Activated CD8-positive, alpha-beta memory T cell treated with anti-CD3 and anti-CD28 coated beads, Interleukin-2, amount 10 ng/mL, durations not matched to agents 7 days and 5 days (primary cell): ENCODE measurements at places on chromosomes 16 and 17. TPM values are rescaled to one million over a fixed set of nuclear protein-coding genes. Genes with fewer than 3 reads are reported as not detected.
A peak's percentile ranks its signal among the peaks of the same experiment; 100 is the strongest.

DNA sequence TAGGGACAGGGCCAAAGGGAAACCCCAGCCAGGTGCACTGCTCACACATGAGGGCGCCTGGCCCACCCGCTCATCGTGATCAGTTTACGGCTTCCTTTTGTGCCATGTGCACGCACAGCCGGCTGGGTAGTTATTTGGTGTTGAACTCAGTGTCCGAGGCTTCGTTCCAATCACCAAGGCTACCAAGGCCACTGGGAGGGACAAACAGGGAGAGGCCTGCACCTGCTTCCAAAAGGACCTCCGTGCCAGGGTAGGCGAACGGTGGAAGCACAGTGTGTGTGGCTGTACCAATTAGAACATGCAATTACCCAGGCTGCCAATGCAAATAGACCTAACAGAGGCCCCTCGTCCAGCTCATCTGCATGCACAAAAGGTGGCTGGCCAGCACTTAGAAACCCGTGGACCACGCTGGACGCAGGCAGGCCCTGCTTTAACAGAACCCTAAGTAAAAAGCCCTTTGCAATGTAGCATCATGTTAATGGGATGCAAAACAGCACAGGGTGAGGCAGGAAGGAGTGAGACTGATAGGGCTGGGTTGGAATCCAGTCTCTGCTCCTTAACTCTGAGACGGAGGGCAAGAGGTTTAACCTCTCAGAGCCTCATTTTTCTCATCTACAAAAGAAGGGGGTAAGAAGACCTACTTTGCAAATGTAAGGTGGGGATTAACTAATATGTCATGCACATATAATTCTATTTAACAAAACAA, 204.0 kb downstream of the XYLT1 start:
- DNase-seq, result no peak

DNA sequence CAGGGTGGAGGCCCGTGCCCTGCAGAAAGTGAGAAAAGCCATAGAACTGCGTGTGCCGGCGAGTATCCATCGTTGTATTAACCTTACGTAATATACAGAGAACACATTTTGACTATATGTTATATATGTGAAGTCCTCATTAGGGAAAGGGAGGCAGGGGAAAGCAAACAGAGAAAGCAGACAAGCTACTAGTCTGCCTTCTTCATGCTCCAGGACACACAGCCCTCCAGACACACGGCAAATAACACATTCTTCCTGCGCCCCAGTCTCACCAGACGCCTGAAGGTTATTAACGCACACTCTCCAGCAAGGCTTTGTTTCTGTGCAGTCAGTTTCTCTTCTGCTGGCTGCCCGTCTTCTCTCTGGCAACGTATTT, 28.8 kb downstream of the PRDM7 start:
- DNase-seq, result no peak

DNA sequence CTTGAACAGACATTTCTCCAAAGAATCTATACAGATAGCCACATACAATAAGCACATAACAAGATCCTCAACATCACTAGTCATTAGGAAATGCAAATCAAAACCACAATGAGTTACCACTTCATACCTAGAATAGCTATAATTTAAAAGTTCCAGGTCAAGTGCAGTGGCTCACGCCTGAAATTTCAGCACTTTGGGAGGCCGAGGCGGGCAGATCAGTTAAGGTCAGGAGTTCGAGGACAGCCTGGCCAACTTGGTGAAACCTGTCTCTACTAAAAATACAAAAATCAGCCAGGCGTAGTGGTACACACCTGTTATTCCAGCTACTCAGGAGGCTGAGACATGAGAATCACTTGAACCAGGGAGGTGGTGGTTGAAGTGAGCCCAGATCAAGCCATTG, 19.9 kb downstream of the RANBP10 start:
- no peak for DNase-seq

DNA sequence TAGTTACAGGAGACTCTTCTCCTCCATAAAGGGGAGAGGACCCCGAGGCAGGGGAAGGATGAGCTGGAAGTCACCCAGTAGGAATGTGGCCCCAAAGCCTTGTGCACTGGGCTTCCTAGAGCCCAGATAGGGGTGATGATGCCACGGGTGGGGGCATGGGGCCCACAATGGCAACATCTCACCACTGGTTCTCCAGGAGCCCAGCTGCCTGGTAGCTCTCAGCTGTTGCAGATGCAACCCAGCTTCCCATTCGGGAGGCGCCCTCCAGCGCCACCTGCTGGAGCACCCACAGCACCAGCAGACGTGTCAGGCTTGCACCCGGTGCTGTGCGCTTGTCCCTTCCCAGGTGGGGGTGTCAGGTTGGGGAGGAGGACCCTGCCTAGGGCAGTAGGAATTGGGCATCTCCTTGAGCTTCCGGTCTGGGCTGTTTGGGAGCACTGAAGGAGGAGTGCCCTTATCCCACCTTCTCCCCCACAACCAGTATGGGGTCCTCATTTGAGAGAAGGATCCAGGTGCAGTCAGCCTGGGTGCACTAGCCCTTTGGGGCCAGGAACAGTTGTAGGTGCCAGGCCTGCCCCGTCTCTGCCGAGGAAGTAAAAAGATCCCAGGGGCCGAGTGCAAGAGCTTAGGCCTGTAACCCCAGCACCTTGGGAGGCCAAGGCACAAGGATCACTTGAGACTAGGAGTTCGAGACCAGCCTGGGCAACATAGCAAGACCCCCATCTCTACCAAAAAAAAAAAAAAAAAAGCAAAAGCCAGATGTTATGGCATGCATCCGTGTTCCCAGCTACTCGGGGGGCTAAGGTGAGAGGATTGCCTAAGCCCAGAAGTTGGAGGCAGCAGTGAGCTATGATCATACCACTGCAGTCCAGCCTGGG, 14.4 kb downstream of the CDIPT start:
- DNase-seq, result peak; percentile 87

- no peak for DNase-seq
These were observed 23.9 kb downstream of the RAD51D start for GRCh38 chr17:35095741-35096140.

DNA sequence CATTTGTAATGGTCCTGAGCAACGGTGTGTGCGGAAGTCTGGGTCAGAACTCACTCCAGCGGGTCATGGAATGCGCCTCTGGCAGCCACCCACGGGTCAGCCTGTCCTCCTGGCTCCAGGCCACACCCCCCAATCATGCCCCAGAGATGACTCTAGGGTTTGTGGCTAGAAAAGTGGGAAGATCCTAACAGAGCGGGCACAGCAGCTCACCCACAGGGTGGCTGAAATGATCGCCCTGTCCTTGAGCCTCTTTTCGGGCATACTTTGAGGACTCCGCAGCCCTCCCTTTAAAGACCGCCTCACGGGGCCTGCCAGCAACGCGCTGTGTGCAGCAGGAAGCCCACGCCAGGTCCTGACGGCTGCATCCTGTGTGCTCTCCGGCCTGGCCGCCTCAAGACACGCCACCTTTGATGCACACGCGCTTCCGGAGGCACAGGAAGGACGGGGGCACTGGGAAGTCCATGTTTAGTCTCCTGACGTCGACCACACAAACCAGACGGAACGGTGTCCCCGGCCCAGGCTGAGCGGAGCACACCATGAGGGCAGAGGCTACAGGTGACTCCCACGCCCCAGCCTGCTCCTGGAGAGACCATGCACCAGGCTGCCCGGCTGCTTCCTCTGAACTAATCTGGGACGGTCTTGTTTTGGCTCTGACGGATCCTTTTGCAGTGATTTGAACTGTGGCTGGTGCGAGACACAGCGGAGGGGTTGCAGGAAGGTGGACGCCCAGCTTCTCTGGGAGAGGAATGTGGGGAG, 92.9 kb downstream of the TBC1D16 start:
- DNase-seq, result peak; percentile 57

DNA sequence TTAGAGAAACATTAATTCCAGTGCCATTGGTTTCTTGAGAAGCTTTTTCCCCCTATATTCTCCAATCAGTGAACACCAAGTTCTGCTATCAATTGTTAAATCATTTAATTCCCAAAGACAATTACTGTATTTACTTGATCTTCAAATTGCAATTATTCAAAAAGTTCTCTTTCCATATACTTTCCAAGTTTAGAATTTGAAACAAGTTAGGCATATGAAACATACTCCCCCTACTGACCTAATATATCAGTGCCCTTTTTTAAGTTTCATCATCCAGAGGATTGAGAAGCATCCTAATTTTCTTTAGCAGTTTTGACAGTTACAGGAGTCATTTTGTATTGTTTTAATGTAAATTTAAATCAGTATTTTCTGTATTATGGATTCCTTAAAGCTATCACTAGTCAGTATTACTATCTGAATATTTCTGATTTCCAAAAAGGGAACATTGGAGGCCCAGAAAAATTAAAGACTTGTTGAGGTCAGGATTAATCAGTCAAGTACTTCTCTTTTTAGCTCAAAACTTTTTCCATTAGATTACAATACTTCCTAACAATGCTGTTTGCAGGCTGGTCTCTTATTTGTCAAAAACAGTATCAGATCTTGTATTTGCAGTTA, 16.3 kb downstream of the MEIOC start:
- no peak for DNase-seq

DNA sequence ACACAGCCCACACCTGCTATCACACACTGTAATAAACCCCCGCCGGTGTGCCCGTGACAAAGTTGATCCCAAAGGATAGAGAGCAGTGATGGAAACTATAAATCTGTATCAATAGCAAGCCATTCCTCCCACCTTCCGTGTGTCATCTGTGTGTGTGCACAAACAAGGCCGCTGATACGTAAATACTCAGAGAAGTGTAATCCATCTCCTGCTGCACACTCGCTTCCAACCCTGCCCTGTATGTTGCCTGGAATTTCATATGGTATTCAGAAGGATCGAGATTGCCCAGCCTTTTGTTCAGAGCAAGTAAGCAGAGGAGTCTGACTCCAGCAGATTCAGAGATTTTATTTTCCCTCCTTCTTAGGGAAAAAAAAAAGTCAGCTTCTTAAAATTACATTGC, 581.1 kb upstream of the ZFHX3 start:
- DNase-seq, result no peak

- DNase-seq, result peak; percentile 54
These were observed 33.7 kb downstream of the ADCY9 start for GRCh38 chr16:4082474-4083044.

- DNase-seq, result peak; percentile 54
These were observed 3.8 kb upstream of the CHD3 start for GRCh38 chr17:7884581-7885366.

GRCh38 chr17:31172388-31172787, 77.6 kb downstream of the NF1 start:
- no peak for DNase-seq

- DNase-seq, result no peak
These were observed 15.5 kb upstream of the CMIP start for GRCh38 chr16:81429045-81429521.

- peak; percentile 70 for DNase-seq
These were observed 794 bp upstream of the CPNE7 start for GRCh38 chr16:89574681-89575246.

DNA sequence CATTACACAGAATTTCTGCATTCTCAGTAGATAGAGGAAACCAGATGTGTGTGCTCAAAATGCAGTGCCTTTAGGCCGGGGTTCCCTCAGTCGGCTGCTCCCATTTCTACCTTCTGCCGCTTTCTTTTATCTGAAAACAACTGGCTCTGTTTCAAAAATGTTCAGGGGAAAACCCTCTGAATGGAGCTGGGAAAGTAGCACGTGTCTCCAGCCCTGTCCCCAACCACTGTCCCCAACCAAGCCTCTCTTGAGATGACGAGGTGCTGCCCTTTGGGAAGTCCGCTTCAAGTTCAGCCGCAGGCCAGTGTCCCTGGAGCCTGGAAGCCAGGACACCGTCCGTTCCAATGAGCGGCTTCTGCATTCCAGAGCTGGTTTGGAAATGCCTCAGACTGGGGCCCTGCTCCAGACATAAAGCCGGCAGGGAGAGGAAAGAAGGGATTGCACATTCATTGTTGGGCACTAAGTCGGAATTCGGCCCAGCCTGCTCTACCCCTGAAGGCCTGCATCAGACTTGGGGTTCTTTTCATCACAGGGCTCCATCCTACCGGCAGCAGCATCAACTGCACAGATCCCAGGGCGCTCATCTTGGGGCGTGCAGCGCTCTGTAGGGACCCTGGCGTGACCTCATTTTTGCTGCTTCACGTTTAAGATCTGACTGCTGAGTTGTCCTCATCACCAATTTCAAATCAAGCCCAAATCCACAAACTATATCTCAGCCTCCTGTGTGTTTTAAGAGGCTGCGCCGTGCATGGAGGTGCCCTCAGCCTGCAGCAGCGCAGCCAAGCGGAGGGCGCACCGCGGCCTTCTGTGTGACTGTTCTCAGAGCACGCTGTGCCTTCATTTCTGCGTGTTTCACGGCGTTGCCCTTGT, 111.3 kb downstream of the BANP start:
- no peak for DNase-seq

DNA sequence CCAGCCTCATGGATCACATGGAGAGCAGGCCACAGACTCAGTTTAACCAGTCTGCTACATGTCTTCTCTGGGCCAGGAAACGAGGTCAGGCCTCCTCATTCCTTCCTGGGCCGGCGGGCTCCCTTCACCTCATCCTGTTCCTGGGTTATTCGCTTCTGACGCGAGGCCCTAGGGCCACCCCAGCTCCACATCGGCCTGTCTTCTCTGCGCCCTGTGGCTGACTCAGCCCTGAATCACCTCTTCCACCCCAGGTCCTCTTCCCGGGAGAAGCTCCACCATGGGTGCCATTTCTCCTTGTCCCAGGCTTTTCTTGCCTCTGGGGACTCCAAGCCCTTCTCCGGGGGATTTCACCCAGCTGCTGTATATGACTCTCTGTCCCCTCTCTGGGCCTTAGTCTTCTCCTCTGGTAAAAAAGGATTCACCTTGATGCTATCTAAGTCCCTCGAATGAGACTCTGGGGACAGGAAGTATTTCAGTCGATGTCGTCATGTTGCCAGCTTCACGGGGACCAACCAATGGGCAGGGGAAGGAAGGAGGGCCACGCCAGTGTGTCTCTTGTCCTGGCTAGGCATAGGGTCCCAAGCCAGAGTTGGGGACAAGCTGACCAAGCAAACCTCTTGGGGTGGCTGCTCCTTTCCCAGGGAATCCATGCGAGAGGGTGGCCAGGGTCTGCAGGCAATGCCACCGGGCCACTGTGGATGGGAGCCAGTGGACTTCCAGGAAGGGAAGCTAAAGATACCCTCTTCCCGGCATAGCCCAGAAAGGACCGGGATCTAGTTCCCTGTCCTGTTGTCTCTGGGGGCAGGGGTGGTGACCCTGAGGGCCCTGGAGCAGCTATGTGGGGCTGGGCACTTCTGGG, 58.7 kb downstream of the SOCS3 start:
- no peak for DNase-seq

- DNase-seq, result no peak
These were observed 9.6 kb downstream of the GALK1 start for GRCh38 chr17:75755205-75755901.

DNA sequence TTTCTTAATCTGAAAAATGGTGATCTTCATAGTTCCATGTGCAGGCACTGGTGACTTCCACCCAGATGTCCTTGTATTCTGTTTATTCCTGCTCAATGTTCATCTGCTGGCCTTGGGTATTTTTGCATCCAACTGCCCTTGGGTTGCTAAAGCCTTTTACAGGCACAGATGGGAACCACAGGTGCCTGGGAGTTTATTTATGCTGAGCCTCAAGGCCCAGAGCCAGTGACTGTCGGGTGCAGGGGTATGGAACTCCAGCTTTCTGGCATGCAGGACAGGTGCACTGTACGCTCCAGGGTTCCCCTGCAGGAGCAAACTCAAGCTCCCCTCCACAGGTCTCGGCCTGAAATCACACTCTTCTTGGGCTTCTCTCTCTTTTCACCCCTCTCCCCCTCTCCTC, 22.3 kb downstream of the DYNLRB2 start:
- DNase-seq, result no peak

The C16orf96 gene
- 0.14 TPM for total RNA-seq

The CCL23 gene
- total RNA-seq, result not detected

The ORC6 gene
- total RNA-seq, result 59.0 TPM

The MMP28 gene
- total RNA-seq, result not detected

The DBNDD1 gene
- not detected for total RNA-seq

The CD79B gene
- 19.1 TPM for total RNA-seq

The RTN4RL1 gene
- 0.09 TPM for total RNA-seq

The NPB gene
- total RNA-seq, result 0.23 TPM

The KRTAP4-4 gene
- total RNA-seq, result not detected

The SLC35G6 gene
- not detected for total RNA-seq
